ENCODE measurements at places on chromosomes 3 and 15.

GRCh38 chr3:197443506-197443905, 112.3 kb downstream of the BDH1 start:
- DNase-seq = no peak

DNA sequence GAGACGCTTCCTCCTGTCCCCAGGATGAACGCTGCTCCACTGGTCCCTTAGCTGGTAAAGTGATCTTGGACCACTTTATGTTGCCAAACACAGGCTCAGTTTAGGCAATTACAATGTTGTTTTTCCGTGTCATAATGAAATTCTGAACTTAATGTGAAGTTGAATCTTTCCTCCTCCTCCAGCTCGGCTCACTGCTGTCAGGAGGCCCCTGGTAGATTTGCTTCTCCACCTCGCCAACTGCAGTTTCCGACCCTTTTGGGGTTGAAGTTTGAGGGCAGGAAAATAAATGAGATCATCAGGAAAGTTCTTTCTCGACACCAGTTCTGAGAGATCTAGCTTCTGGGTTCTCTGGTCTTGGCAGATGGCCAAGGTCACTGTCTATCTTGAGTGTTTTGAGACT, 27.8 kb downstream of the CFAP161 start:
- DNase-seq = no peak

DNA sequence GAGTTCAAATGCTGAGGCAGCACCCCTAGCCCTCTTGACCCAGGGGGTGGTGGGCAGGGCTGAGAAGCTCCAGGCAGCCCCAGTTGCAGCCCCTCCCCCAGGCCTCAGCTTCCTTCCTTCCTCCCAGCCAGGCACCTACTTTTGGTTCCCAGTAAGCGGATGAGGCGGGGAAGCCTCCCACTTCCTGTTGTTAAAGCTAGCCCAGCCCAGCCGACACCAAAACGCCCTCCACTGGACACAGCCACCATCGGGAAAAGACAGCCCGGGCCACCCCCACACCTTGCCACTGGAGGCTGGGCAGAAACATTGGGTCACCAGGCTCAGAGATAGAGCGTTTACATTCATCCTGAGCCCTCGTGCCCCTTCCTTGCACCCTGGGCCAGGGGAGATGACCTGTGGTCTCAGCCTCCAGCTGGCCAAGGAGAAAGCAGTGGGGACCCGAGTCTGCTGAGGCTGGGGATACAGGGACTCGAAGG, 3.5 kb downstream of the DUSP7 start:
- no peak for DNase-seq

GRCh38 chr3:144177649-144178048, 206.0 kb downstream of the DIPK2A start:
- DNase-seq = no peak

Data from NCI-H446 (cell line).